ENCODE measurements at places on chromosomes 3 and 15. TPM values are rescaled to one million over a fixed set of nuclear protein-coding genes. Genes with fewer than 3 reads are reported as not detected.

The PATL2 gene
- not detected for total RNA-seq

The ACTC1 gene
- 0.83 TPM for total RNA-seq

The RBP2 gene
- total RNA-seq, result not detected

GRCh38 chr15:70099967-70100473, 2.3 kb upstream of the TLE3 start:
- no peak for DNase-seq

DNA sequence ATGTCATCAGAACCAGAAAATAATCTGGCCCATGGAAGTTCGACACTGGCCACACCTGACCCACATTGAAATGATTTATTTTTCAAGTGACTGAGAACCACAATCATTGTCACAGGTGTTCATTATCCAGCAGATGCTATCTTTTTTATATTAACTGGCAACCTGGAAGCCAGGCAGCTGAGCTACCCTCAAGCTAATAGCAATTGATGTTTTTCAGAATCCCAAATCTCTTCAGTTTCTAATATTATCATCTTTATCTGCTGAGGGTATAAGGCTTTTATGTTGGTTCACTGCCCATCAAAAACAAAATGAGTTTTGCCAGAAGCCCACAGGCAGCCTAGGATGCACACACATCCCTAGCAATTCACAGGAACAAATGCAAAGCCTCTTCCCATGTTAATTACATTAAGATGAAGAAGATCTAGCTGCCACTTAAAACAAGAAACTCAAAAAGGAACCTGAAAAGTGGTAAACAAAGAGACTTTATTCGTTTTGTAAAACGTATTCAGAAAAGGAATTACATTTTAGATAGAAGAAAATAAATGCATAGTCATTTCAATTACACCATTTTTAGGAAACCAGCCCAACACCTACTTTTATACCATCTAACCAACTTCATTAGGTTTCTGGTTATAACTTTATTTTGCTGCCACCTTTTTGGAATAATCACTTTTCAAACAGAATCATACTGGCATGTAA, 40.9 kb upstream of the STRIT1 start:
- DNase-seq, result no peak

- DNase-seq, result peak; percentile 65
These were observed 78.8 kb downstream of the FBN1 start for GRCh38 chr15:48566668-48567067.

DNA sequence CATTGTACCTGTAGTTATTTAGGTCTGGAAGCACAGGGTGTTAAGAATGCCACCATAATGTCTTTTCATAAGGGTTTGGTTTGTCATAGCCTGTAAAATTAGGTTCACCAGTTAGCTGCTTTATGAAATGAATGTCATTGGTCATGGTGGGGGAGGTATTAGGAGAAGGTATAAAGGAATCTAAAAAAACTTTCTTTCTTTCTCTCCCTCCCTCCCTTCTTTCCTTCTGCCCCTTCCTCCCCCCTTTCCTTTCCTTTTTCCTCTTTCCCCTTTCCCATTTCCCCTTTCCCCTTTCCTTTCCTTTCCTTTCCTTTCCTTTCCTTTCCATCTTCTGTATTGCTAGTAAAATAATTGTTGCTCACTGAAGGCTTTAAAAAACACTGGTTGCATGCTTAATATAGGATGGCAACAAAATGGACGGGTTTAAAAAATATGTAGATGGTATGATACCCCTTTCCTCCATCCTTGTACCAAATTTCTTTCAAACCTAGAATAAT, 9.6 kb downstream of the ATP2C1 start:
- DNase-seq, result no peak

DNA sequence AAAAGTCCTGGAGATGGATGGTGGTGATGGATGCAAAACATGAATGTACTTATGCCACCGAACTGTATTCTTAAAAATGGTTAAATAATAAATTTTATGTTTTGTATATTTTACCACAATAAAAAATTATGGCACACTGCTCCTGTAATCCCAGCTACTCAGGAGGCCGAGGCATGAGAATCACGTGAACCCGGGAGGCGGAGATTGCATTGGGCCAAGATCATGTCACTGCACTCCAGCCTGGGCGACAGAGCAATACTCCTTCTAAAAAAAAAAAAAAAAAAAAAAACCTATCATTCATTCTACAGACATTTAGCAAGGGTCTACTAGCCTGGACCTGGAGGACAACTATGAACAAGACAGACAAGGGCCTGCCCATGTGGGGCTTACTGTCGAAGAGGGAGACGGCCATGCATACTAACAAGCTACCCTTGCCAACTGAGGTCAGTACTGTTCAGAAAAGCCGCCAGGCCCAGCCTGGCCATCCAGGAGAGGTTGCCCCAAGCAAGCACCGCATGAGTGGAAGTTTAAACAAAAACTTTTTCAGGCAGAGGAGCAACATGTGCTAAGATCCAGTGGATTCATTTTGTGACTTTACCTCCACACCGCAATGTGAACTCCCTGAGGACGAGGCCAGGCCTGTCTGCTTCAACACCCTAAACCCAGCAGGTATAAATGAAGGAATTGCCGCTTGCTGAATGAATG, 2.8 kb upstream of the NEK4 start:
- DNase-seq, result no peak

All from IMR-90 (cell line).